ENCODE measurements at places on chromosomes 2 and 18. TPM values are rescaled to one million over a fixed set of nuclear protein-coding genes. Genes with fewer than 3 reads are reported as not detected.

- H3K4me3 ChIP-seq, result no peak overlapping the region
- peaks cover 54% of the 10 kb centered on the region for H3K27me3 ChIP-seq
- no peaks in the 10 kb centered on the region for H3K36me3 ChIP-seq
- H3K27ac ChIP-seq, result no peak overlapping the region
- H3K4me1 ChIP-seq, result peaks cover 7% of the 10 kb centered on the region
- DNase-seq, result no peak
These were observed 98.0 kb downstream of the INHBB start for GRCh38 chr2:120443946-120444345.

DNA sequence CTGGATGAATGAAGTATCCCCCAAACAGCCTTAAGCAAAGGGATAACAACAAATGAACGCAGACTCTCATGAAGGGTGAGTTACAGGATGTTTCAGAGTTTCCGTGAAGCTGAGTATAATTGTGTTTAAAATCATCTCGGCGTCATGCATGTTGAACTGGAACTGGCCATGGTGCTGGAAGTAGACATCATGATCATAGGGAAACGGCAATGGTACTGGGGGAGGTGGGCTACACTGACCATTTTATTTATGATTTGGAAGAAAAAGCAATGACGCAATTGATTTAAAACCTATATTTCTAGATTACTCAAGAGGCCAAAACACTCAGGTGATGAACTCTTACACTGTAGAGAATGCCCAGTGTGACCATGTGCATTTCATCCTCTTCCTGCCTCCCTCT is 387.9 kb upstream of the MYT1L start:
- no peak overlapping the region for H3K4me3 ChIP-seq
- no peak for DNase-seq
- no peaks in the 10 kb centered on the region for H3K27me3 ChIP-seq
- no peak overlapping the region for H3K27ac ChIP-seq
- no peaks in the 10 kb centered on the region for H3K36me3 ChIP-seq

DNA sequence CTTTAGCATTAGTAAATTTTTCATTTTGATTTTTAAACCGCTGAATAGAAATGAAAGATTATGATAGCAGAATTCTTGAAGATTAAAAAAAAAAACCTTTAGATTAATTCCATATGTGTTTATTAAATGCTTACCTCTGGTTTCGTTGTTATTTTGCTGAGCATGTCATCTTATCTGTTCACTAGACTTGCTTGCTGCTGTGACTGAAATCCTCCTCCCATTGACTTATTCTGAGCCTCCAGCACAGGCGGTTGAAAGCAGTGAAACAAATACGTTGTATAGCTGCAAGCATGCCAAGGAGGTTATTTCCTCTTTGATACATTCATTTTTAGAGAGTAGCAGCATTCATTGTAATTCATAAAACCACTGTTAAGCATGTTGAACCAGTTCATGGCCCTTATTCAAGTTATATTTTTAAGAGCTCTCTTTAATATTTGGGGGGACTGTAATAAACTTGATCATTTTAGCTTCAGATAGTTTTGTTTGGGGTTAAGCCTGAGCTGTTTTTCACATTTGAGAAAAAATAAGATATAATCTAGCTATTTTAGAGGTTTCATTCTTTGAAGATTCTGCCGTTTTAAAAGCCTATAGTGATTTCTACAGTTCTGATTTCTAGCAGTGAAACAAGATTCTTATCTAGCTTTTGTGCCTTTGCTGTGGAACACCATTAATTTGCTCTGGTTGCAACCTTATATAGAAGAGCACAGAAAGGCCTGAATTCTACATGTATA is at the start of gene HTR2B:
Gene HTR2B, minus strand, starts transcription at position 205 of the 731 bp plus-strand sequence. CDS start 1,278 bp downstream, outside the sequence.
- H3K36me3 ChIP-seq, result no peaks in the 10 kb centered on the region
- H3K27me3 ChIP-seq, result no peaks in the 10 kb centered on the region
- no peak for DNase-seq
- no peak within 1 kb of the TSS for H3K27ac ChIP-seq
- peaks cover 11% of the 10 kb centered on the region for H3K4me1 ChIP-seq

DNA sequence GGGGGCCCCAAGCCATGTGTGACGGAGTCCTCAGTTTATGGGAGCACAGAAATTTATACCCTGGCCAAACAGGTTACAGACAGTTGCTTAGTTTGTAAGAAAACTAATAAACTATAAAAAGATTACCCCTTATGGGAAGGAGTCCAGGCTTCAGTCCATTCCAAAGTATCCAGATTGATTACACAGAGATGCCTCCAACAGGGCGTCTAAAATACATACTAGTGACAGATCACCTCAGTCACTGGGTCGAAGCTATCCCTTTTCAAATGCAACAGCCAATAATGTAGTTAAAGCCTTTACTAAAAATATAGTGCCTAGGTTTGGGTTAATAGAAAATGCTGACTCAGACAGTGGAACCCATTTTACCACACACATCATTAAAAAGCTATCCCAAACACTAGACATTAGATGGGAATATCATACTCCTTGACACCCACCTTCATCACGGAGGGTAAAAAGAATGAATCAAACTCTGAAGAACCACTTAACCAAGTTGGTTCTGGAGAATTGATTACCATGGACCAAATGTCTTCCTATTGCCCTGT is 10.7 kb downstream of the PRPF40A start:
- no peak for DNase-seq
- H3K4me1 ChIP-seq, result peaks cover 4% of the 10 kb centered on the region
- peaks cover 13% of the 10 kb centered on the region for H3K36me3 ChIP-seq
- no peaks in the 10 kb centered on the region for H3K27me3 ChIP-seq
- no peak overlapping the region for H3K27ac ChIP-seq
- no peak overlapping the region for H3K4me3 ChIP-seq

DNA sequence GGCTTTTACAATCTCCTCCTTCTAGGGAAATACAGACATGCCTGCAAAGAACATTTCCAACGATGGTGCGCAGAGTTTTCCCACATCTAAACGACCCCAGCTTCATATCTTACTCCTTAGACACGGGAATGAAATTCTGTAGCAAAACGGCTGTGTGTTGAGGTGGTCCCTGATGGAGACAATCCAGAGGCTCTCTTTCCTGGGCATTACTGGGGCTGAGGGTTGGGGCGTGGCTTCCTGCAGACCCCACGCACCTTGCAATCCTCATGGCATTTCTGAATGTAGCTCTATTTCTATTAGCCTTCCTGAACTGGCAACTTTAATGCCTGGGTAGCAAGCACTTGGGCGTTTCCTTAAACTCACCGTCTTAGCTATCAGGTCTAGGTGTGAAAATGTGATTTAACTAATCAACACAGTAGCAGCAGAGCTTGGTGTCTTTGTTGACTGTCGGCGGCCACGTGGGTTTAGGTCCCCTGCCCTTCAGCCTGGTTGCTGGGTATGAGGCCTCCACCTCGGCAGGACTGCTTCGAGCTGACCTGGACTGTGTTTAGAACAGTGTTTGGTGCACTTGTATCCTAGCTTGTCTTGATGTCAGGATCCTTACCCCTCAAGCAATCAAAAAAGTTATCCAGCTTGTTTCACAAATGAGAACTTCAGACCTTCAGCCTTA is 242.8 kb downstream of the GBX2 start:
- no peaks in the 10 kb centered on the region for H3K27me3 ChIP-seq
- H3K4me3 ChIP-seq, result no peak overlapping the region
- no peaks in the 10 kb centered on the region for H3K36me3 ChIP-seq
- no peak overlapping the region for H3K27ac ChIP-seq
- H3K4me1 ChIP-seq, result no peaks in the 10 kb centered on the region

GRCh38 chr2:12177455-12178288 is 431.2 kb downstream of the LPIN1 start:
- no peak for DNase-seq
- no peaks in the 10 kb centered on the region for H3K36me3 ChIP-seq
- no peak overlapping the region for H3K27ac ChIP-seq
- H3K27me3 ChIP-seq, result no peaks in the 10 kb centered on the region
- no peak overlapping the region for H3K4me3 ChIP-seq
- H3K4me1 ChIP-seq, result no peaks in the 10 kb centered on the region

DNA sequence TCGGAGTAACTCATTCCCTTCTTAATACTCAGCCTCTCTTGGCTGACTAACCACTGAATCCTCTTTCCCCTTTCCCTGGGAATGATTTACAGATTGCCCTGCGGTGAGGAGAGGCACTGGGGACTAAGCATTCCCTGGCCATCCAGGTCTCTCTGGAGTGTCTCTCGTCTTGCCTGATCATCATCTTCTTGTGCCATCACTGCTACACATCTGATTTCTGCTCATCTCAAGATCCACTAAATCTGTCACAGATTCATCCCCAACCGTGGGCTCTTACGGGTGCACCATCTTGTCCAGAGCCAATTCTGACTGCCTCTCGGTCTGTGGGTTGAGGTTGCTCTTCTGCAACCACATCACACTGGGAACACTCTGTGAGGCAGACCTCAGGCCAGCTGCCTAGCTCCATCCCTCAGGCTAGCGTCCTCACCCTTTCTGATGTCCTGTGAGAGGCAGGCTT is 12.0 kb downstream of the SFTPB start:
- no peak for DNase-seq
- H3K4me3 ChIP-seq, result no peak overlapping the region
- H3K4me1 ChIP-seq, result no peaks in the 10 kb centered on the region
- no peaks in the 10 kb centered on the region for H3K27me3 ChIP-seq
- peaks cover 14% of the 10 kb centered on the region for H3K36me3 ChIP-seq
- H3K27ac ChIP-seq, result no peak overlapping the region

- H3K4me3 ChIP-seq, result no peak overlapping the region
- no peaks in the 10 kb centered on the region for H3K36me3 ChIP-seq
- H3K4me1 ChIP-seq, result peaks cover 12% of the 10 kb centered on the region
- no peak overlapping the region for H3K27ac ChIP-seq
These were observed 126.9 kb downstream of the NFATC1 start for GRCh38 chr18:79522451-79523205.

DNA sequence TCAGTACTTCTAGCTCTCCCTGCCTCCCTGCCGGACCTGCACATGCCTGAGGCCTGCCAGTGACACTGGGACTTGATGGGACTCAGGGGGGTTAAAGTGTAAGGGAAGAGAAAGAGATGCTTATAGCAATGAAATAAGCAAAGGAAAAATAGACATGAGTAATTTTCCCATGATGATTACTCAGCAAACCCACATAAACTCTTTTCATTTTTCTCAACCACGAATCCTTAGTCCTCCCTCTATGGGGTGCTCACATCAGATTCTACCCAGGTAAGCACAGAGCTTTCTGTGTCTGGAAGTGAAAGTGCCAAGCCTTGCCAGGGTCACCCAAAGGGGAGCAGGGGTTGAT is 44.8 kb upstream of the ANKRD62 start:
- H3K4me1 ChIP-seq, result no peaks in the 10 kb centered on the region
- no peaks in the 10 kb centered on the region for H3K27me3 ChIP-seq
- no peak overlapping the region for H3K4me3 ChIP-seq
- no peak for DNase-seq
- no peaks in the 10 kb centered on the region for H3K36me3 ChIP-seq

DNA sequence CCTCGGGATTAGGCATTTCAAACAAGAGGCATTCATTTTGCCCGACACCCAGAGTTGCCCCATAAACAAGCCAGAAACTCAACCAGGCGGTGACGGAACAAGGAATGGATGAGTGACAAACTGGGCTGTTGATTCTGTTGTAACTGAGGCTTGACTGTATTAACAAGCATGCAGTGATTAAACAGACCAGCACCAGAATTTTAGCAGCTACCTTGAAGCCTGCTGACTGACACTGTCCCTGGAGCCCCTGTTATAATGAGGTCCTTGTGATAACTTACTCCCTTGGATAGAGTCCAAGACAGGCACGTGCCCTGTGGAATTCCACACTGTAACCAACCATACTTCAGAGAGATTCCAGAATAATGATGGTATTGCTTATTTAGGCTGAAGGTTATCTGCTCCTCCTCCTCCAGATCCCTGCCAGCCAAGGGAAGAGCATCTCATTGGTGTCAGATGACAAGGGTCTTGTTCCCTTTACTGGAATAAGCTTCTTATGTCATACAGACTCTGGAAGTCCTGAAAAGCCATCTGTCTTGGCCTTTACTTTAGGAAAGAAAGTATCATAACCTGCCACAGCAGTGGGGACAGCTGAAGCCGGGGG is 97.1 kb upstream of the RMDN2 start:
- H3K36me3 ChIP-seq, result no peaks in the 10 kb centered on the region
- H3K4me3 ChIP-seq, result no peak overlapping the region
- no peaks in the 10 kb centered on the region for H3K27me3 ChIP-seq
- no peaks in the 10 kb centered on the region for H3K4me1 ChIP-seq
- no peak overlapping the region for H3K27ac ChIP-seq

DNA sequence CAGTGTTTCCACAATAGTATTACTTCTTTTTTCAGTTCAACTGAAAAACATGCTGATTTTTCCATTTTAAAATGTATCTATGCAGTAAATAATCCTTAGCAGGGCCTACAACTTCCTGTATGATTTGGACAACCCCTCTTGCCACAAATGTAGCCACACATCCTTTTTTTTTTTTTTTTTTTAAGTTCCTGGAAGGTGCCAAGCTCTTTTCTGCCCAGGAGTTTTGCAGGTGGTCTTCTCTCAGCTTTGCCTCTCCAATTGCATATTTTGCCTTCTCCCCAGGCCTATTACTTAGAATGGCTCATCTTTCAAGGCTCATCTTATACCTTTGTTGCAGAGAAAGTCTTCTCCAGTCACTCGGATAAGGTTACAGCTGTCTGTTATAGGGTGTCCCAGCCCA is 11.6 kb downstream of the KLHL14 start:
- H3K4me1 ChIP-seq, result peaks cover 8% of the 10 kb centered on the region
- no peak overlapping the region for H3K4me3 ChIP-seq
- no peak for DNase-seq
- no peak overlapping the region for H3K27ac ChIP-seq

- DNase-seq, result no peak
- no peak overlapping the region for H3K27ac ChIP-seq
- no peak overlapping the region for H3K4me3 ChIP-seq
These were observed 108.5 kb upstream of the LYPD6 start for GRCh38 chr2:149221898-149222297.

AGBL5 gene
- total RNA-seq, result 45.4 TPM

CRYGC gene
- not detected for total RNA-seq

MATN3 gene
- 9.7 TPM for total RNA-seq

MREG gene
- total RNA-seq, result 28.4 TPM

FRZB gene
- 4.7 TPM for total RNA-seq

Measured in H1 (cell line).